Thoracic aorta (tissue), 2 donors: ENCODE measurements at places on chromosomes 16 and 17.

DNA sequence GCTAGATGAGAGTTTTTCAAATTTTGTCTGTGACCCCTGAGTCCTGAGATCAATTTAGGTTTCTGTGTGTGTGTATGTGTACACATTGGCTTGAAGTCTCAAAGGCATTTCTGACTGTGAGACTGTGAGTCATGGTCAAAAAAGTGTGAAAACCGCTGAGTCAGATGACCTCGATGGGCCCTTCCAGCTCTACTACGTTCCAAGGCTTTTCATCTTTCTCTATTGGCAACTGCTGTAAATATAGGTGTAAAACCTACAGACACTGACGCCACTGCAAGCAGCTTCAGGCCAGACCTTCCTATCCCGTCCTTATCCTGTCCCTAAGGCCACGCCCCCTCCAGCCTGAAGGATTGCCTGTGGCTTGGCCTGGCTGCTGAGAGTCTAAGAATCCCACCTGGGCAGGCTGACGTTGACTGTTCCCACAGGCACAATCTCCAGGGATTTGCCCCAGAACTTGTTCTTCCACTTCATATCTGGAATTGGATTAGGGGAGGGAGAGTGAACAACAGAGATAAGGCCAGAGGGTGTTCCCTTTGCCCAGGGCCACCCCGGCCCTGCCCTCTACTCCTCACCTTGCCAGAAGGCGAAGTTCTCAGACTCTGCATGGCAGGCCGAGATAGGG lies 11.3 kb downstream of the OSBPL7 start:
- DNase-seq: no peak

DNA sequence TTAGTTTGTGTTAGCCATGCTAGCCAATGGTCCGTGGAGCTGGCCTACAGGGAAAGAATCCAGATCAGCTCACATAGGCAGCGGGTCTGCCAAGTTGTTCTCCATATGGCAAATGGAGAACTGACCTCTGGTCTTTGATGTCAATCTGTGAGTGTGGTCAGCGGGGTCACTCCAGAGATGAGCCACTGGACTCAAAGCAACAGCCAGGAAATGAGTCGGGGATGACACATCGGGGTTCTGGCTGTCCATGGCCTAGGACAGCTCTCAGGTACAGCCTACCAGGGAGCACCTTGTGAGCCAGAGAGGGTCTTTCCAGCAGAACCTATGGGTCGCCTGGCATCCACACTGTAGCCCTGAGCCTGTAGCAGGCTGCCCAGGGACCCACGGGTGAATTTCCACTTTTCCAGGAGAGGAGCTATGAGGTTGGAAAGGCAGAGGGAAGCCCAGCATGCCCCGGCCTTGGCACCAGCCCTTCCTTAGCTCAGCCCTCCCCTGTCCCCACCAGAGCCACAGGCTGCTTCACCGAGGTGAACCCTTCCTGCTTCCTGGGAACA lies 203.0 kb upstream of the TNRC6C start:
- DNase-seq: no peak

- no peak for DNase-seq
Observed at GRCh38 chr17:35084987-35085386, 21.5 kb upstream of the RFFL start.

GRCh38 chr17:50587571-50587970 lies 27.1 kb downstream of the CACNA1G start:
- DNase-seq: no peak

DNA sequence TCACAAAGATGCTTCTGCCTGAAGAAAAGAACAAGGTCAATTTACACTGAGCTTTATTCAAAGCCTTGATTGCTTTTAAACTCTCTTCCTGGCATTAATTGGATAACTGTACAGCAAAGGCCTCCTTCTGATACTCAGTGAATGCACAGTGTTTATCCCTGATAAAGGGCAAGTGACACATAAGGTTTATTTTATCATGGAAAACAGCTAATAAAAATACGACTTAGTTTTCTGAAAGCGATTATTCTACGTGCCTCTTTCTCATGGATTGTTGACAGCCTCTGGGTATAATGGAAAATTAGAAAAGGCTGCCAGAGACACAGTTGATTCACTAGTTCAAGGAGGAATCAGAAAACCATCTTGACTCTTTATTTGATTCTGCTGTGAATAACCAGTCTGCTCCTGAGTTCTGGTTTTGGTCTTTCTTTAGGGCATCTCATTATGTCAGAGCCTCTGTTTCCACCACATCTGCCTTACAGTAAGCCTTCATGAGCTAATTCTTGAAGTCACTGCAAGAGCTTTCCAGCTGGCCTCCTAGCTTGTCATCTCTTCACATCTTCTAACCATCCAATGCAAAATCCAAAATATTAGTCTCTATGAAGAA lies 212.9 kb downstream of the CNTNAP4 start:
- DNase-seq: no peak

DNA sequence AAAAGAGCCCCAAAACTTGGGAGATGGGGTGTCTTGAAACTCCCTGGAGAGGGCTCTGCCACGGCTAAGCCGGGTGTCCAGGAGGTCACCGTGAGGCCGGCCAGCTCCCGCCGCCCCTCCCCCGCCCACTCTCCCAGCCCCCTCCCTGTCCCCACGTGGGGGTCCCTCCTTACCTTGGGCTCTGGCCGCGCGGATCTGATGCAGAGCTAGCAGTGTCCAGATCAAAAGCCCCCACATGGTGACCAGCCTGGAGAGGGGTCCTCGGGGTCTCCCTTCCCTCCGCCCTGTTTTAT lies 447 bp downstream of the SDK2 start:
- no peak for DNase-seq

- no peak for DNase-seq
Observed at GRCh38 chr17:51805765-51806164, 352.7 kb downstream of the CA10 start.
